ENCODE measurements at places on chromosomes 12 and 14.

GRCh38 chr12:124532967-124533366, 34.4 kb downstream of the NCOR2 start:
- no peak for DNase-seq

GRCh38 chr12:75334384-75335030, at the start of gene GLIPR1L1:
TSS of gene GLIPR1L1 (plus strand) at chr12:75334670. CDS start at chr12:75334729, 59 bp downstream.
- DNase-seq, result peak; percentile 79

DNA sequence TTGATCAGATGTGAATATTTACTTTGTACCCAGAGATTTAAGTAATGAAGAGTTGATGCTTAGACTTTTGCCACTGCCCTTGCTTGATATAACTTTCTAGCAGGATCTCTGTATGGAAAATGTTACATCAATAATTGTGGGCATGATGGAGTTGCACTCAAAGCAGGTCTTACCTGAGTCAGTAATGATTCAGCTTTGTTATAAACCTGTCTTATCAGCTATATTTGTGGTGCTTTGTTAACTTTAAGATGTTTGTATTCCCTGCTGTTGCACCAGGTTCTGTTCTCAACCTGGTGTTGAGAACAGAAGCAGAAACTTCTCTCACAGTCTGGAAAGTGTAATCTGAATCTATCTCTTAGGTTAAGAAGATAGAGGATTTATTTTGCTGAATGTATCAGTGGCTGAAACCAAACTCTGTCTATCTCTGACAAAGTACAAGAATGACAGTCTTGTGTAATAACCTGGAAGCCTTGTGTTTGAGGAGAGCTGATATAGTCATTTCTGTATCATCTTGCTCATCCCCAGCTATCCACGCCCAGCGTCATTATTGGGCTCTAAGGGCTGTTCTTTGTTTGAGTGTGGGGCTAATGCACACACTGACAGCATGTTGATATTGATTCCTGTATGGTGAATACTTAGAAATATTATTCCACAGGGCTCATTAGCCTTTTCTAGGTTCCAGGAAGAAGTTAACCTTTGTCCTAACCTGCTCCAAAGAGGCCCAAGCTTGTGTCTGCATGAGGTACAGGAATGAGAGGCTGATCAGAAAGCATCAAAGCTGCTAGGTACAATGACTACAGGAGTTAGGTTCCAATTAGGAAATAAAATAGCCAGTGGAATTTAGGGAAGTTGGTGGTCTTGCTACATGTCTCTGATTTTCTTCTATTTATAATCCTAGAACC, 3.6 kb downstream of the AKAP6 start:
- DNase-seq, result no peak

DNA sequence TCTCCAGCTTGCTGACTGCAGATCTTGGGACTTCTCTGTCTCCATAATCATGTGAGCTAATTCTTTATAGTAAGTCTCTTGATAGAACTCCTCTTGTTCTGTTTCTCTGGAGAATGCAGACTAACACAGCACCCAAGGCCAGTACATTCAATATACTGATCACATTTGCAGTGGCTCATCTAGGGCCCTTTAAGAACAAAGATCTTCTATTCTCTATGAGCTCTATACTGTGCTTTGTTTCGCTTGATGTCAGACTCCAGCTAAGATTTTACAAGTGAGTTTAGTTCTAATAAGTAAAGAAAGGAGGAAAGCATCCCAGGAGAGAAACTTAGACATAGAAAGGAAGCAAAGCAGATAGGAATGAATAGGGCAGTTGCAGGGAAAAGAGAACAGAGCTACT, 69.3 kb upstream of the TMPO start:
- DNase-seq, result no peak

DNA sequence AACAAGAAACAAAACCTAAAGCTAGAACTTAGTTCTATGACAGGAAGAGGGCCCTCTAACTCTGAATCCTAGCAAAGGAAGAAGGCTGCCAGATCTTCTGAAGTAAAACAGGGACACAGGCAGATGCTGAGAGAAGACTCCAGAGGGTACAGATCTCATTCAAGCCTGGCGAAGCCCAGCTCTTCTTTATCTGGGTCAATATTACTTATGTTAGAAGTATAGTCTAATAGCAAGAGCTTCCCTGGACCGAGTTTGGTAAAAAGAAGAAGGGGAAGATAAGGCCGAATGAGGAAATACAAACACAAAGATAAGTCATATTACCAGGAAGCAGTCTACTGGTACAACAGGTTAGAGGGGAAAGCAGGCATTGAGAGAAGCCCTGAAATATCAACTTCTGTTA, 79.9 kb upstream of the CCDC91 start:
- no peak for DNase-seq

DNA sequence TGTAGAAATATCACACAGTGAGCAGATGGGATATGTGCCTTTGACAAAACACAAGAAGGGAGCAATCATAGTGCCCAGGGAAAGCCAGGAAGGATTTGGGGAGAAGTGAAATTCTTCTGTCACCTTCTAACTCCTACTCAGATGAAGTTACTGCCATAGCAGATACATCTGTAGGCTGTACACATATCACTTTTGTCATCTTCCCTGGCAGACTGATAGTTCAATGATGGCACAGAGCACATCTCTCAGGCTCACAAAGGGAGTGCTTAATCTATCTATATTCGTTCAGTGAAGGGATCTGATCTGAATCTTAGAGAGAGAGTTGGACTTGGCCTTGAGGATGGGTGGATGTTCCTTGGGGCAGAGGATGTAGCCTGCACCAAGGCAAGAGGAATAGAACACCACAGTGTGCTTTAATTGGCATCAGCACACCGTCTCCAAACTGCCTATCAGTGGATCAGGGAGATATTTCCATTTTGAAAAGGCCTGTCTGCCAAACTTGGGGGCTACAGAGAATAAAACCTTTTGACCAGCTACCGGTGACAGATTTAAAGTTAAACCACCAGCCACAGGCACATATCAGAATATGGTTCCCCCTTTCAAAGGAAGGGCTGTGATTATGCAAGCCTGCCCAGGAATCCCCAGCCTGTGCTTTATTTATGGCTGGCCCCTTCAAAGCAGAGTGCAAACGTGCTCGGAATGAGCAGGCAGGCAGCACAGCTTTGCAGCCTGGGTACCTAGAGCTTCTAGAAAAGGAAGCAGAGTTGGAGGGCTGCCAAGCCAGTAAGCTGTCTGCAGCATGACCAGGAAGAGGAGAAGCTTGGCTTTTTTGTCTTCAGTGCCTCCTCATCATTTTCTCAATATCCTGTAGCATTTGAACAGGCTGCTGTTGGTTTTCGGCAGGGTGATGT, 165.5 kb upstream of the DYRK2 start:
- peak; percentile 34 for DNase-seq

DNA sequence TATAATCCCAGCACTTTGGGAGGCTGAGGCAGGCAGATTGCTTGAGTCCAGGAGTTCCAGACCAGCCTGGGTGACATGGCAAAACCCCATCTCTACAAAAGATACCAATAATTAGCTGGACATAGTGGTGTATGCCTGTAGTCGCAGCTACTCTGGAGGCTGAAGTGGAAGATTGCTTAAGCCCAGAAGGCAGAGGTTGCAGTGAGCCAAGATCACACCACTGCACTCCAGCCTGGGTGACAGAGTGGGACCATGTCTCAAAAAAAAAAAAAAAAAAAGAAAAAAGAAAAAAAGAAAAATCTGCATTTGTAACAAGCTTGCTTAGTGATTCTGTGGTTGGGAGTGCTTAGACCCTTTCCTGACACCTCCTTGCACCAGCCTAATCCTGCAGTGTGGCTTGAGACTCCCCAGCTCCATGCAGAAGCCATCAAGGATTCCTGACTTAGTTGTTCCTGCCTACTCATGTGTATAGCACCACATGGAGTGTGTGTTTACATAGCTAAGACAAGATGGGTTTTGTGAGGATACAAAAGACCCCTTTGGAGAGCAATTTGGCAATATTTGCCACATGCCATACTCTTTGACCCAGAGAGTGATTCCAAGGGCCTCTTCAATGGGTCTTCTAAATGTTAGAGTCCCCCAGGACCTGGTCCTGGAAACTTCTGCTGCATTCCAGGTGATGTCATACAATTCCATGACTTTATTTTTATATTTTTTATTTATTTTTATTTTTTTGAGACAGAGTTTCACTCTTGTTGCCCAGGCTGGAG, 5.1 kb upstream of the TMED10 start:
- no peak for DNase-seq

GRCh38 chr14:69087061-69087461, 65.9 kb downstream of the DCAF5 start:
- DNase-seq, result no peak

DNA sequence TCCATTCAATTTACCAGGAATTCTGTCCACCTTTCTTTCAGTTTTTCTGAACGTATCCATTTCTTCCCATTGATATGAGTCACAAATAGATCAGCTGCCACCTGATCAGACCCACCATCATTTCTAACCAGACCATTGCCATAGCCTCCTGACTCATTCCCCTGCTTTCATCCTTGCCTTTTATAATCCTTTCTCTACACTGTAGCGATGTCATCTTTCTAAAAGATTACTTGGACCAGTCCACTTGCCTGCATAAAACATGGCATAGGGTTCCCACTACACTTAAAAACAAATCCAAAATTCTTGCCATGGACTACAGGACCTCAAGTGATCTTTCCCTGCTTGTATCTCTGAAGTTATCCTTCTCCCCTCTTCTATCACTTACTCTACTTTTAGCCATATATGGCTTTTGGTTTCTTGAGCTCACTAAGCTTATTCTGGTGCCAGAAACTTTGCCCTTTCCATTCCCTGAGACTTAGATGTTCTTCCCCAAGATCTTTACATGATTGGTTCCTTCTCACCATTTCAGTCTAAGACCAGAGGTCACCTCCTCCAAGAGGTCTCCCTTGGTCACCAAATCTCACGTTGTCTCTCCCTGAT, 149.5 kb upstream of the KRR1 start:
- no peak for DNase-seq

GRCh38 chr12:26524862-26525465, 308.0 kb downstream of the ITPR2 start:
- no peak for DNase-seq

DNA sequence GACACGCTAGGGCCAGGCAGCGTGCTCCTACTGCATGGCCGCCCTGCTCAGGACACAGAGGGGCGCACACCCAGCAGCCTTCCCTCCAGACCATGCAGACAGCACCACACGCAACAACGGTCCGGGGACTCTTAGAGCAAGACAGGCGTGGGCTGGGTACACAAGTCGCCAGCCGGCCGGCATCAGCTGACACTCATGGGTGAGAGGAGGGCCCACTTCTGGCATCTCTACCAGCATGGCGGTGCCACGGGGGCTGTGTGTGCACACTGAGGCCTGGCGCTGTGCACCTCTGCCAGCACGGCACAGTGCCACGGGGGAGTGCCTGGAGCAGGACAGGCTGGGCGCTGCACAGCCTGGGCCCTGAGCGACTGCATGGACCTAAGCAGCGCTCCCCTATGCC, 6.7 kb upstream of the BTBD6 start:
- DNase-seq, result no peak

DNA sequence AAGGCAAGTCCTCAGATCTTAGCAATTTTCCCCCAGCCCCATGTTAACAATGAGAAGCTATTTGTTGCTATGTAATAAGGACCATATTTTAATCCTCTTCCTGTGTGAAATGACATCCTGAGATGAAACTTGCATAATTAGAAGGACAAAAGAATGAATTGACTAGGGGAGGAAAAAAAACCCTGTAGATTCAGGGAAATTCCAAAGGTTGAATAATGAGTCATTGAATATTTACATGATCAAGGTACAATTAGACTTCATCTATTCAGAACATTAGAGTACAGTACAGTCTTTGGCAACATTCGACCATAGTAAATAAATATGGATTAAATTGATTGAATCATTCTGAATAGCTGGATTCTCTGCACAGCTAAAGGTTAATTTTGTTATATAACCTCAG, 9.4 kb downstream of the MYBPC1 start:
- DNase-seq, result no peak

DNA sequence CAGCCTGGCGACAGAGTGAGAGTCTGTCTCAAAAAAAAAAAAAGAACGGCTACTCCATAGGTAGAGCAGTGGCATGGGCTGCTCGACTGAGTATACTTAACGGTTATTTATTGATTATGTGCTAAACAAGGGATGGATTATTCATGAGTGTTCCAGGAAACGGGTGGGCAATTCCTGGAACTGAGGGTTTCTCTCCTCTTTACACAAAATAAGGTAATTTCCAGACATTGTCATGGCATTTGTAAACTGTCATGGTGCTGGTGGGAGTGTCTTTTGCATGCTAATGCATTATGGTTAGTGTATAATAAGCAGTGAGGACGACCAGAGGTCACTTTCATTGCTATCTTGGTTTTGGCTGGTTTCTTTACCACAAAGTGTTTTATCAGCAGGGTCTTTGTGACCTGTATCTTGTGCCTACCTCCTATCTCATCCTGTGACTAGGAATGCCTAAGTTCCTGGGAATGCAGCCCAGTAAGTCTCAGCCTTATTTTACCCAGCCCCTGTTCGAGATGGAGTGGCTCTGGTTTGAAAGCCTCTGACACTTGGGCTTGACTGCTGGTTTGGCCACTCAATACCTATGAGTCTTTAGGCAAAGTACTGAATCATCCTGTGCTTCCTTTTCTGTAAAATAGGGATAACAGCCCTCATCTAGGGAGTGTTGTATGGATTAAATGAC, 3.2 kb downstream of the DGLUCY start:
- peak; percentile 36 for DNase-seq

GRCh38 chr14:73058922-73059673, 764 bp downstream of the RBM25 start:
- no peak for DNase-seq

- DNase-seq, result no peak
Observed at GRCh38 chr14:77238996-77239395, 32.0 kb downstream of the NGB start.

- no peak for DNase-seq
Observed at GRCh38 chr12:45400991-45401390, 185.1 kb downstream of the ANO6 start.

DNA sequence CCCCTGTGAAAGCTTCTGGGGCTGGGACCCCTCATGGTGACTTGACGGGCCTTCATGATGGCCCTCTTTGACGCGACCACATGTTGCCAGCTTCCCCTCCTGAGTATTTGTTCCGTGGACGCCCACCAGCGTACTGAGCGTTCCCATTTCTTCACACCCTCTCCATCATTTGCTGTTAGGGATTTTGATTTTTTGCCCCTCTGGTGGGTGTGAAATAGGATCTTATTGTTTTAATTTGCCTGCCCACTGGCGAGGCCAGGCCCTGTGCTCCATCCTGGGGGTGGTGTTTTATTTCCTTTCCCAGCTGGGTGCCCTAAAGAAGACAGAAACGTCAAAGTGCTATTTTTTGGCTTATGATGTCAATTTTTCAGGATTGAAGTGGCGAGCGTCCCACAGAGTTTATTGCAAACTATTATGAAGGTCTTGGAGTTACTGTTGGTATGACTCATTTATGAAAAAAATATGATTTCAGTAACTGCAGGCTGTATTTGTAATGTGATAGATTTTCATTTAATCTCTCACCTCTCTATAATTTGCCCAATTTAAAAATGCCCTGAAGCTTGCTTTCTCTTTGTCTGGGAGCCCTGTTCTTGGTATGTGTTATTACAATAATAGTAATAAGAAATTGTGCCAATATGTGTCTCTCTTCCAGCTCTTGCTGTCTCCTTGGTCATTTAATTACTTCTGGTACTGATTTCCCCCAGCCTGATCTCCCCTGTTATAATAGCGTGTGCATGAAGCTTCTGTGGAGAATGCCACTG, 99.6 kb downstream of the SLC25A47 start:
- no peak for DNase-seq

Measured in activated T-cell treated with anti-CD3 and anti-CD28 coated beads for 24 hours (primary cell).